ENCODE measurements at places on chromosomes 2 and 18. TPM values are rescaled to one million over a fixed set of nuclear protein-coding genes. Genes with fewer than 3 reads are reported as not detected.

The GPR75 gene
- 5.1 TPM for total RNA-seq

The DES gene
- 0.10 TPM for total RNA-seq

The HOXD12 gene
- total RNA-seq, result not detected

The ALPI gene
- total RNA-seq, result not detected

The APLF gene
- 12.9 TPM for total RNA-seq

The PIKFYVE gene
- 52.7 TPM for total RNA-seq

The GULP1 gene
- 22.8 TPM for total RNA-seq

The TUBA3D gene
- not detected for total RNA-seq

DNA sequence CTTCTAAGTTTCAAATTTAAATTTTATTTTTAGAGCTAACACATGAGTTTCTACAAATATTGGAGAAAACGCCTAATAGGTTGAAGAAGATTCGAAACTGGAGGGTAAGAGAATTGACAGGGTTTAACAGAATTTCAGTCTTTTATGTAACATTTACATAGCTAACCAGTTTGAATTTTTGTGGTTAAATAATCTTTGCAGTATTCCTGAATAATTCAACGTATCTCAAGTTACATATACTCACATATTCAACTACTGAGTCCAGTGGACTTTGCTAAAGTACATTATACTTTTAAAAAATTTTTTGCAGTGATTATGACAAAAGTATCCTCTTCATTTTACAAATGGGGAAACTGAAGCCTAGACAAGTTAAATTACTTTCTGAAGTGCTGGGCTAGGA, 34.0 kb downstream of the CCNT2 start:
- no peaks in the 10 kb centered on the region for H3K27me3 ChIP-seq
- no peaks in the 10 kb centered on the region for H3K4me1 ChIP-seq
- no peak overlapping the region for H3K4me3 ChIP-seq
- H3K36me3 ChIP-seq, result peaks cover 38% of the 10 kb centered on the region

DNA sequence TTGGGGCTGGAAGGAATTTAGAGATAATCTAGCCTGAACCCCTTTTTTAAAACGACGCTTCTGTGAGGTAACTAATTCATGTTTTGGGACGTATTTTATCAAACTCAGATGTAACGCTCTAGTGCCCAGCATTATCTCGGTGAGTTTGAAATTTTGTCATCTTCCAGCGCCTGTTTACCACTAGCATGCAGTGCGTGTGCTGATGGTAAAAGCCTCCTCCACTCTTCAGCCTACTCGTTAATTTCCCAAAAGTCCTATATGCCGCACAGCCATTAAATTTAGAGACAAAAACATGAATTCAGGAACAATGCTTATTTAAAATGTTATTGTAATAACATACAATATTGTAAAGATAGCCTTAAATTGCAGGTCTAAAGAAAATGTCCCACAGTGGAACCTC, 2.8 kb downstream of the ZCCHC2 start:
- peak overlapping the region; percentile 14 for H3K27ac ChIP-seq
- H3K4me3 ChIP-seq, result peak overlapping the region; percentile 97
- no peak for DNase-seq
- H3K36me3 ChIP-seq, result peaks cover 4% of the 10 kb centered on the region
- H3K27me3 ChIP-seq, result peaks cover 8% of the 10 kb centered on the region

DNA sequence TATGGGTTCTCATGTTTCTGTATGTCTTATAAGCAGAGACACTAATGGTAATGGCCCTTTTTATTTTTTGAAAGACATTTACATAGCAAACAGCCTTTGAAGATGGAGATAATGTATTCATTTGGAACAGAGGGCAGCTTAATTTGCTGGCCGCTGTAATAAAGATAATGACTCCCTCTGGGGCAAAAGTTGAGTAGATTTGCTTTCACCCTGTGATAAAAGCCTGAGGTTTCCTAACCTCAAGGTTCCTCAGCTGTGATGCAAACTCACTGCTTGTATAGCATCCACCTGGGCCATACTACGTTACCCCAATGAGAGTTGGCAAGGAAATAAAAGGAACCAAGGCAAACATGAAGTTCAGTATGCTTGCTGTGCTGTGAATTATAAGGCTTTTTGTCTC, 54.8 kb downstream of the TEX51 start:
- no peak for DNase-seq
- peaks cover 2% of the 10 kb centered on the region for H3K27me3 ChIP-seq
- no peak overlapping the region for H3K4me3 ChIP-seq

DNA sequence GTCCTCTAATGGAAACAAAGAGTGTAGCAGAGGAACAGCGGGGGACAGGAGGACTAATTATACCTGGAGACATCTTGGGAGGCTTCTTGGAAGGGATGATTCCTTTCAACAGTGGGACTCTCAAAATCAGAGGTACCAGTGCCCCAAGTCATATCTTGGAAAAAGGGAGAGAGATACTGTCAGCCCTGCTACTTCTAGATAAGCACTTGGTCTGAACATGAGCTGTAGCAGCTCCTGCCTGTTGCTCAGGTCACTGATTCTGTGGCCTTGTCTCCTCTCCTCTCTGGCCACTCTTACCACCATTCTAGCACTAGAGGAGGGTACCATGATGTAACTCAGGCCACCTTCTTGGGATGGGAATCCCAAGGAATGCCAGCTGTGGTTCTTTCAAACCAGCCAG, 54.5 kb downstream of the MFSD6 start:
- no peaks in the 10 kb centered on the region for H3K36me3 ChIP-seq
- no peaks in the 10 kb centered on the region for H3K4me1 ChIP-seq
- DNase-seq, result no peak
- H3K4me3 ChIP-seq, result no peak overlapping the region
- no peak overlapping the region for H3K27ac ChIP-seq

DNA sequence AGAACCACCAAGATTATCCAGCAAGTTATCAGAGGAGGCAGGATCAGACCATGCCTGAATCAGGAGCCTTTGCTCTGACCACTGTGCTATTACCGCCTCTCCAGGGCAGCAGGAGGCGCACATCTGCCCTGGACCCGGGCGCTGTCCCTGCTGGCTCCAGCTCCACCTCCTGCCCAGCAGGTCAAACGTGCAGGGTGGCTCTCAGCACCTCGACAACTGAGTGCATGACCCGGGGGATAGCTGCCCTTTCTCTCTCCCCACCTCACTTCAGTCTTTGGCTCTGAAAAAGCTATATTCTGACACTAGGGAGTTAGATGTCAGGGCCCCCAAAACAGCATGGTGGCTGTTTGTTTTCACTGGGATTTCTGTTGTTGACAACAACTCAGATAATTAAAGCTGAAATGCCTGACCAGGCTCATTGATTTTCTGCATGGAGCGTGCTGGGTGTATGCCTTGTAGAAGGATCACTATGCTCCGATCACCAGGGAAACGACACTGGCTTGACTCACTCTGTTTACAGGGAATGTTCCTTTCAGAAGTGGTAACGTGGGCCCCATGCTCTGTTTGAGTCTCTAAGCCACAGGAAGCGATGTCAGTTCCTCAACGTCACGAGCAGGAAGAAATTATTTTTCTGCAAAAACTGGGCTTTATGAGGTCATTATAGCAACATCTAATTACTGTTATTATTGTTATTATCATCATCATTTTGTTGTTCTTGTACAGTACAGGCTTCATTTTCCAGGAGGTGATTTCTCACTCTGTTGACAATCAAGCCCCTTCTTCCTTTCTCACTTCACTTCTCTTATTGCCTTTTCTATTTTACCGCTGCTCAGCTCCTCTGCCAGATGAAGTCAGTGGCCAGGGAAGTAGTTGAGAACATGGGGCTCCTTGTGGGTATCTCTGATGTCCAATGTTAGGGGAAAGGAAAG, 125.6 kb downstream of the PLB1 start:
- peaks cover 25% of the 10 kb centered on the region for H3K4me1 ChIP-seq
- H3K4me3 ChIP-seq, result no peak overlapping the region
- peak overlapping the region; percentile 96 for H3K27ac ChIP-seq
- peaks cover 2% of the 10 kb centered on the region for H3K27me3 ChIP-seq

- H3K27me3 ChIP-seq, result peaks cover 1% of the 10 kb centered on the region
- no peaks in the 10 kb centered on the region for H3K36me3 ChIP-seq
- no peak for DNase-seq
- no peak overlapping the region for H3K27ac ChIP-seq
- H3K4me1 ChIP-seq, result peaks cover 4% of the 10 kb centered on the region
- H3K4me3 ChIP-seq, result no peak overlapping the region
These were observed 61.6 kb upstream of the RAB27B start for GRCh38 chr18:54766634-54767033.

DNA sequence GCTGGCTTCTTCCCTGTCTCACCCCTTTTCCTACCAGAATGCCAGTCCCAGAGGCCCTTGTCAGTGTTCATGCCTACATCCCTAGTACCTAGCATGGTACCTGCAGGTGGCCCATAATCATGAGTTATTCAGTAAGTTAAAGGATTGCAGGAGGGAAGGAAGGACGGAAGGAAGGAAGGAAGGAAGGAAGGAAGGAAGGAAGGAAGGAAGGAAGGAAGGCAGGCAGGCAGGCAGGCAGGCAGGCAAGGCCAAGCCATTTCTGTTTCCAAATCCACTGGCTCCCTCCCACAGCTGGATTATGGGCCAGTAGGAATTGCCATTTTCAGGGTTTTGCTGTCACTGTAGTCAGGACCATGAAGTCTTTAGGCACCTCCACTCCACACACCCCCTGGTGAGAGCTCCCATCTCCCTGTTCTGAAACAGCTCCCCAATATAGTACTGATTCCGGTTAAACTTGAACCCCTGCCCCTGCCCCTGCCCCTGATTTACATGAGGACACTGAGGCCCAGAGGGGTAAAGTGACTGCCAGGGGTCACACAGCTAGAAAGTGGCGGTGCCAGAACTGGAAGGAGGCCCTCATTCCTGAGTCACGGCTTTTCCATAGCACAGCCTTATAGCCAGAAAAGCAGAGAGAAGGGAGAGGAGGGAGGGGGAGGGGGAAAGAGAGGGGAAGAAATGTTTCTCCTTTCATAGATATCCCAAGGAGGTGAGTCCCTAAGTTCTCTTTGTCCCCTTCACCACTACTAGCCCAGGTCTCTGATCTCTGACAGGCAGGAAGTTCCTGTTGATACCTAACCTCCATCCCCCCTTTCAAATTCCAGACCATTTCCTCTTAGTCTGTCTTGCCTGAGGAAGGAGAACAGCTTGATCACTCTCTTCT, 12.2 kb upstream of the TNS1 start:
- H3K4me3 ChIP-seq, result peak overlapping the region; percentile 62
- no peak for DNase-seq
- peaks cover 10% of the 10 kb centered on the region for H3K27me3 ChIP-seq
- peaks cover 3% of the 10 kb centered on the region for H3K36me3 ChIP-seq
- H3K27ac ChIP-seq, result peak overlapping the region; percentile 74

GRCh38 chr2:138223319-138223718, 259.0 kb downstream of the HNMT start:
- H3K4me1 ChIP-seq, result peaks cover 3% of the 10 kb centered on the region
- peaks cover 1% of the 10 kb centered on the region for H3K27me3 ChIP-seq
- H3K27ac ChIP-seq, result no peak overlapping the region
- H3K4me3 ChIP-seq, result no peak overlapping the region
- no peaks in the 10 kb centered on the region for H3K36me3 ChIP-seq

GRCh38 chr2:233867993-233868532, at the start of gene MSL3B:
MSL3B (minus strand) TSS chr2:233868386.
- no peaks in the 10 kb centered on the region for H3K4me1 ChIP-seq
- H3K36me3 ChIP-seq, result peaks cover 6% of the 10 kb centered on the region
- peak within 1 kb of the TSS; percentile 75 for H3K27ac ChIP-seq
- peak; percentile 48 for DNase-seq
- H3K4me3 ChIP-seq, result peak within 1 kb of the TSS; percentile 92

GRCh38 chr2:109269706-109270504, 140.9 kb downstream of the SH3RF3 start:
- H3K27ac ChIP-seq, result no peak overlapping the region
- no peak overlapping the region for H3K4me3 ChIP-seq
- peaks cover 3% of the 10 kb centered on the region for H3K36me3 ChIP-seq
- DNase-seq, result no peak

- H3K4me1 ChIP-seq, result peaks cover 36% of the 10 kb centered on the region
- no peaks in the 10 kb centered on the region for H3K27me3 ChIP-seq
- peak overlapping the region; percentile 80 for H3K27ac ChIP-seq
- DNase-seq, result peak; percentile 11
- peak overlapping the region; percentile 15 for H3K4me3 ChIP-seq
These were observed 65.3 kb upstream of the CCDC85A start for GRCh38 chr2:56118474-56118873.

DNA sequence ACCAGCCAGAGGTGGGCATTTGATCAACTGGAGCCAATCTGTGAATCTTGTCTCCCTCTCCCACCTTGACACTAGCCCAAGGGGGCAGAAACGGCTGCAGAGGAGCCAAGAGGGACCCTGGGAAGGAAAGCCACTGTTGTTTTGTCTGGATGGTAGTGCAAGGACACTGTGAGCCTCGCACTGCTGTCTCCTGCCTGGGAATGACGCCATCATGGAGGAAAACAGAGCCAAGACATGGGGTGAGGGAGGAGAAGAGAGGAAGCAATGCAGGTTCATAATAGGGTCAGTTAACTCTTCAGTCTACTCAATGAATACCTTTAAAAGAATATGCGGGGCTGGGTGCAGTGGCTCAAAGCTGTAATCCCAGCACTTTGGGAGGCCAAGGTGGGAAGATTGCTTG, 231.1 kb upstream of the AGAP1 start:
- no peak overlapping the region for H3K27ac ChIP-seq
- no peak for DNase-seq
- peaks cover 19% of the 10 kb centered on the region for H3K4me1 ChIP-seq

GRCh38 chr18:51516478-51517038, 319.1 kb upstream of the MEX3C start:
- no peaks in the 10 kb centered on the region for H3K4me1 ChIP-seq
- H3K4me3 ChIP-seq, result no peak overlapping the region
- H3K27ac ChIP-seq, result no peak overlapping the region
- H3K27me3 ChIP-seq, result no peaks in the 10 kb centered on the region
- no peaks in the 10 kb centered on the region for H3K36me3 ChIP-seq

DNA sequence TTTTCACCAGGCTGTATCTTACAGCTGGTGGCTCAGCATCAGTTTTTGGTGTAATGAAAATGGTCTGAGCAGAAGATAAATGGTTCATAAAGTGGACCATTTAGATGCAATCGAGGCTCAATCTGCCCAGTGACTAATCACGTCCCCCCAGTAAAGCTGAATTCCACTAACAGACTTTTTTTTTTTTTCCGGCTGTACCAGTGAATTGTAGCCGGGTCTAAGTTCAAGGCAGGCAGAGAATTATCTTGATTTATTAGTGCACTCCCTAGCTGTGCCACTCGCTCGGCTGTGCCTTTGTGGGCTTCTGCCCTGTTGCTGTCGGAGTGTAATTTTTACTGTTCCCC, 215.1 kb upstream of the POU3F3 start:
- H3K4me3 ChIP-seq, result no peak overlapping the region
- H3K36me3 ChIP-seq, result no peaks in the 10 kb centered on the region
- H3K4me1 ChIP-seq, result peaks cover 4% of the 10 kb centered on the region
- peaks cover 3% of the 10 kb centered on the region for H3K27me3 ChIP-seq
- DNase-seq, result no peak
- H3K27ac ChIP-seq, result no peak overlapping the region

GRCh38 chr18:40250236-40250635, 1704.8 kb upstream of the PIK3C3 start:
- no peaks in the 10 kb centered on the region for H3K36me3 ChIP-seq
- H3K27ac ChIP-seq, result no peak overlapping the region
- H3K27me3 ChIP-seq, result no peaks in the 10 kb centered on the region
- no peak for DNase-seq

- H3K4me3 ChIP-seq, result no peak overlapping the region
- peaks cover 18% of the 10 kb centered on the region for H3K36me3 ChIP-seq
- H3K4me1 ChIP-seq, result peaks cover 29% of the 10 kb centered on the region
- peaks cover 4% of the 10 kb centered on the region for H3K27me3 ChIP-seq
- no peak overlapping the region for H3K27ac ChIP-seq
These were observed 21.9 kb downstream of the EHBP1 start for GRCh38 chr2:62727259-62727867.

GRCh38 chr18:25737710-25738311, 352.6 kb downstream of the SS18 start:
- H3K4me1 ChIP-seq, result peaks cover 24% of the 10 kb centered on the region
- H3K27me3 ChIP-seq, result no peaks in the 10 kb centered on the region
- no peak for DNase-seq

Measured in endothelial cell (in vitro differentiated cells).